ENCODE measurements at places on chromosomes 13 and 19. TPM values are rescaled to one million over a fixed set of nuclear protein-coding genes. Genes with fewer than 3 reads are reported as not detected.

DNA sequence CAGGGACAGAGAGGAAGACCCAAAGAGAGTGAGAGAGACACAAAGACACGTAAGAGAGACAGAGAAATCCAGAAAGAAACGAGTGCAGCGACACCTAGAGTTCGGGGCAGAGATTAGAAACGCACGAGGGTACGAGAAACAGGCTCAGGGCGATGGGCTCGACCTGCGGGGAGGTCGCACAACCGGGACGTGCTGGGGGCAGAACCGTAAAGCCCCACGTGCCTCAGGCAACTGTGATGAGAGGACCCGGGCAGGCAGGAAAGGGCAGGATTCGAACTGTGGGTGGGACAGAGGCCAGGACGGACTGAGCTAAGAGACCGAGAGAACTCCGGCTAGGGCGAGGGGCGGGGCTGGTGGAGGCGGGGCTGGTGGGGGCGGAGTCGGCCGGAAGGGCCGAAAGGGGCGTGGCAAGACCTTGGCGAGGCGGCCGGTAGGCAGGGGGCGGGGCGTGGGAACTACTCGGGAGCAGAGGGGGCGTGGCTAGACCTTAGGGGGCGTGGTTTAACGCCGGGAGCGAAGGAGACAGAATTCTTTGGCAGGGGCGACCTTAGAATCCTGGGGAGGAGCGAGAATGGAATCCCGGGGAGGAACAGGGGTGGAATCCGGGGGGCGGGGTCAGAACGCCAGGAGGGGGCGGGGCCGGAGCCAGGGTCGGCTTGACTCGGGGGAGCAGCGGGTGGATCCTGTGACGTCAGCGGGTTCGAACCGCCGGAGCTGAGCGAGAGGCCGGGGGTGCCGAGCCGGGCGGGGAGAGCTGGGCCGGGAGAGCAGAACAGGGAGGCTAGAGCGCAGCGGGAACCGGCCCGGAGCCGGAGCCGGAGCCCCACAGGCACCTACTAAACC is at the start of gene NECTIN2:
Gene NECTIN2 (plus strand): TSS at position 686 of the 843 bp plus-strand sequence. CDS start 229 bp downstream, outside the sequence.
- DNase-seq = peak; percentile 96

- DNase-seq = no peak
Observed at GRCh38 chr19:1882089-1882785, 3.1 kb downstream of the ABHD17A start.

- no peak for DNase-seq
Observed at GRCh38 chr19:45597425-45598111, 4.4 kb downstream of the GPR4 start.

- no peak for DNase-seq
Observed at GRCh38 chr19:3603121-3603811, 3.4 kb downstream of the TBXA2R start.

GRCh38 chr19:17125062-17125727 is 49.6 kb downstream of the MYO9B start:
- no peak for DNase-seq

DNA sequence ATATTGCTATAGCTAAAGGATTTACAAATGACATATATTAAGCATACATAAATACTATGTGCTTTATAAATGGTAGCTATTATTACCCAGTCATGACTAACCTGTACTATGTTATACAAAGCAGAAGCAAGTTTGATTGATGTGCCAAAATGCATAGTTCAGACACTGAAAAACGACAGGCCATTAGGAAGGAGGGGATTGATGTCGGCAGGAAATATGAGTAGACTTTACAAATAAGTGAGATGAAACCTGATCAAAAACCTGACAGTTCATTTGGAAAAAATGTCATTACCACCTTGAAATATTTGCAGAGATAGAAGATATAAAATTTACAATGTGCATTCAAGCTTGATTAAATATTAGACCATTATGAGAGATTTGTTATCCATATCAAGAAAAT is 38.8 kb upstream of the TPP2 start:
- no peak for DNase-seq

GRCh38 chr13:77691871-77692270 is 5.6 kb upstream of the SLAIN1 start:
- no peak for DNase-seq

DNA sequence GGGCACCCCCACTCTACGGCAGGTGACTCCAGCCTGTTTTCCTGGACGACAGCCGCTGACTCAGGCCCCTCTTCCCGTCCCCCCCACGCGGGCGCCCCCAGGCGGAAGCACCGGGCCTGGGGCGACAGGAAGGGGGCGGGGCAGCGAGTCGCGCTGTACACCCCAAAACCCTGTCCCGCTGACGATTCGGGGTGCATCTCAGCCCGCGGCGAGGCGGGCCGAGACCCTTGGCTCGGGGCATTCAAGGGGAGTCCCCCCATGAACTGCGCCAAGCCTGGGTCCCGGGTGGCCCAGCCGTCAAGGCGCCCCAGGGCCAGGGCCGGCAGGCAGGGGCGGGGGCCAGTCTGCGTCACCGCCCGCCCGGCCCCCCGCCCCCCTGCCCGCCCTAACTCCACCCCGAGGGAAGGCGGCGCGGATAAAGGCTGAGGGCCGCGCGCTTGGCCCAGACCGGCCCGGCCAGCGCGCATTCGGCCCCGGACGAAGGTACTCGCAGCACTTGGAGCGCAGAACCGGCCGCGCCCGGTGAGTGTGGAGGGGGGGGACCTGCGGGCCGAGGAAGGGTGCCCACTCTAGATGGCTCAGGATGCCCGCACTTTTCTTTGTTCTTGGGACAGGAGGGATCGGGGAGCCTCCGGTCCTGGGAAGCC is at the start of gene MIDN:
Gene MIDN (plus strand): TSS at position 445 of the 647 bp plus-strand sequence. CDS start 1,714 bp downstream, outside the sequence.
- DNase-seq = peak; percentile 84

ZNF324 gene
- 28.7 TPM for total RNA-seq

DNA sequence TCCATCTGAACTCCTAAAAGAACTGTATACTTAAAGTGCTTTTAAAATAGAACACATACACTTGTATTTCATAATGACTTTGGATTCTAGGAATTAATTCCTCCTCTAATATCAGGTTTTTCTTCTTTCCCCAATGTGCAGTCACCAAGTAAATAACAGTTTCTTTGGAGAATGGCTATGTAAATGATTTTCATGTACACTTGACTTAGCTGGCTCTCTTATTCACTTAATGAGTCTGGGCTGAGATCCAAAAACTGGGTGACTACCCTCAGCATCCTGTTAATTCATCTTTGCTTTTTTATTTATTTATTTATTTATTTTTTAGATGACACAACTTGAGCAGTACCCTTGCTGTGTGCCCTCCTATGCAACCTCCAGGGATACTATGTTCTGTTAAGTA is 1003.7 kb downstream of the SLITRK1 start:
- DNase-seq = peak; percentile 48

- no peak for DNase-seq
Observed at GRCh38 chr19:33772102-33772857, 24.4 kb upstream of the KCTD15 start.

HCST gene
- total RNA-seq = 2.3 TPM

DNA sequence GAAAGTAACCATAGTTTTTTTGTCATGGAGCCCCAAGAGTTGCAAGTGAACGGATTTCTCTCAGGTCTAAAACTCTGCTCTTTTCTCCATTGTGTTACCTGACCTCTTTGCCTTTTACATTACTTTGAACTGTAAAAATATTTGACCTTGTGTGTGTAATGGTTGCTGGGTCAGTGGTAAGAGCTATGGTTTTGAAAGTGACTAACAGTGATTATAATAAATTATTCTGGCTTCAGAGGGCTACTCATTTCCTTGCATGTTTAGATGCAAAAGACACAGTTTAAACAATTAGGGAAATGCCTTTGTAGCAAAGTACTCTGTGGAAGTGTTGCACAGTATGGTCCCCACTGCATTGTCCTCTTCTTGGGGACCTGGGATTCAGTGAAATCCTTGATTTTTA is 29.3 kb upstream of the PSG8 start:
- no peak for DNase-seq

ZNF615 gene
- 9.8 TPM for total RNA-seq

DNA sequence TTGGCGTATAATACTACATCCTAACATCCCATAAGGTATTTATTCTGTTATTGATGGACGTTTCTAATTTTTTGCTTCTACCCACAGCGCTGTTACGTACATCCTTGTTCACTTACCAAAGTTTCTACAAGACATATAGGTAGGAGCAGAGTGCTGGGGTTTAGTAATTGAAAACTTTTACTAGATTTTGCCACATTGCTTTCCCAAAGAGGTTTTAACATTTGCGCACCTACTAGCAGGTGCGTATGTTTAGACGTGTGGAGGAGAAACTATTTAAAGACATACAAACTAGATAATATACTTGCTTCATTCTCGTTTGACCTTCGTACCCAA is 559 bp upstream of the RPL21 start:
- DNase-seq = no peak

DNA sequence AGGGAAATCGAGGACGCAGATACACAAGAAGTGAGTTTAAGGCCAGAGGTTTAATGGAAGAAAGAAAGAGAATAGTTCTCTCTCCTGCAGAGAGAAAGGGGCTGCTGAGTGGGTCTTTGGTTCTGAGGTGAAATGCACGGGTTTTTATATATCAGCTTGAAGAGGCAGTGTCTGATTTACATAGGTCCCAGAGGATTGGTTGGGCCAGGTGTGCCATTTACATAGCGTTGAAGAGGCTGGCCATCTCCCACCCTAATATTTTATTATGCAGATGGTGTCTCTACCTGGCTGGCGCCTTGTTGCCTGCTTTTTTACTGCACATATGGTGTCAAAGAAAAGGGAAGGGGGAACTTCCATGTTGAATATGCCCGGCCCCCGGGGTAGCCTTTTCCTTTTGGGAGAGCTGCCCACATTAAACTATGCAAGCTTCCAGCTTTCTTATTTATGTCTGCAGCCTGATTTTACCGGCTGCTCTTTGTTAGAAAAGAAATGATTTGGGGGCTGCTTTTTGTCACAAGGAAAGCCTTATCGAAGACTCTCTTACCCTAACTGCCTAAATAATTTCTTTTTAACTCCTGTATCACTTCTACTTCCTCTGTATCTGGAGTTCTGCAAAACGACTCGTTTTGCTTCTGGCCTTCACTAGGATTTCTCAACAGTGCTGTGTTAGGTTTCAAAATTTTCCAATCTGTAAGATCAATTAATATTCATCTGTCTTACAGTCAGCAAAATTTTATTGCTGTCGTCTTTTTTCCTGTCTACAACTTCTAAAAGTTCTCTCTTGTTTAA is 268.5 kb downstream of the B3GLCT start:
- DNase-seq = no peak

GRCh38 chr13:44873461-44873860 is 115.8 kb downstream of the NUFIP1 start:
- DNase-seq = no peak

KLK15 gene
- not detected for total RNA-seq

CPB2 gene
- total RNA-seq = not detected

KIR3DL1 gene
- total RNA-seq = not detected

GRCh38 chr19:23403581-23404324 is 8.5 kb upstream of the ZNF91 start:
- DNase-seq = no peak

GRCh38 chr13:37766502-37766901 is 103.1 kb downstream of the TRPC4 start:
- DNase-seq = no peak

ZNF460 gene
- 75.0 TPM for total RNA-seq

GRCh38 chr13:50915565-50915964 is 6.0 kb downstream of the RNASEH2B start:
- no peak for DNase-seq

GRCh38 chr19:2653710-2654707 is 48.5 kb downstream of the GNG7 start:
- no peak for DNase-seq

- DNase-seq = no peak
Observed at GRCh38 chr13:57824121-57824520, 192.6 kb downstream of the PCDH17 start.

DNA sequence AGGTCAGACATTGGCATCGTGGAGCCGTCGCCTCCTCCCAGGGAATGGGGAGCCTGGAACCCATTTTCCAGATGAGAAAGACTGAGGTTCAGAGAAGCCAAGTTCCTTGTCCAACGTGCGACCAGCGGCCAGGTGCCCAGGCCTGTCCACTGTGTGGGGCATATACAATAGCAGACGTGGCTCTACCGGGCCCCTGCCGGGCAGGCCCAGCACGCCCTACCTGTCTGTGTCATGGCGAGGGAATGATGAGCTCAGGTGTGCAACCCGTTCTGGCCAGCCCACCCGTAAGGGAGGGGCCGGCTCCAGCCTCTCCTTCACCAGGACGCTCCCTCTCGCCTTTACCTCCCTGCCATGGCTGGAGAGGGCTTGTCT is 837 bp downstream of the GNA15 start:
- peak; percentile 85 for DNase-seq

RGS9BP gene
- 0.83 TPM for total RNA-seq

- no peak for DNase-seq
Observed at GRCh38 chr13:106989876-106990275, 421.9 kb upstream of the ARGLU1 start.

- DNase-seq = peak; percentile 61
Observed at GRCh38 chr19:1172353-1173158, 1.5 kb downstream of the SBNO2 start.

PIAS4 gene
- total RNA-seq = 20.8 TPM

F2RL3 gene
- 1.0 TPM for total RNA-seq

GRCh38 chr19:2800506-2800905 is 15.2 kb downstream of the THOP1 start:
- DNase-seq = no peak

- no peak for DNase-seq
Observed at GRCh38 chr13:113472355-113473025, 18.0 kb downstream of the DCUN1D2 start.

FFAR3 gene
- not detected for total RNA-seq

- DNase-seq = peak; percentile 58
Observed at GRCh38 chr19:55080121-55080967, 4.7 kb downstream of the EPS8L1 start.
